ENCODE measurements at places on chromosomes 4 and X.

GRCh38 chrX:154327038-154327820 lies 31.6 kb downstream of the TKTL1 start:
- no peak for DNase-seq

GRCh38 chr4:185139736-185140135 lies 3.3 kb upstream of the SLC25A4 start:
- DNase-seq: no peak

GRCh38 chrX:49264460-49264859 lies at the start of gene FOXP3:
Gene FOXP3 (minus strand): TSS chrX:49264710. CDS start chrX:49258505, 6,205 bp downstream.
- DNase-seq: no peak

DNA sequence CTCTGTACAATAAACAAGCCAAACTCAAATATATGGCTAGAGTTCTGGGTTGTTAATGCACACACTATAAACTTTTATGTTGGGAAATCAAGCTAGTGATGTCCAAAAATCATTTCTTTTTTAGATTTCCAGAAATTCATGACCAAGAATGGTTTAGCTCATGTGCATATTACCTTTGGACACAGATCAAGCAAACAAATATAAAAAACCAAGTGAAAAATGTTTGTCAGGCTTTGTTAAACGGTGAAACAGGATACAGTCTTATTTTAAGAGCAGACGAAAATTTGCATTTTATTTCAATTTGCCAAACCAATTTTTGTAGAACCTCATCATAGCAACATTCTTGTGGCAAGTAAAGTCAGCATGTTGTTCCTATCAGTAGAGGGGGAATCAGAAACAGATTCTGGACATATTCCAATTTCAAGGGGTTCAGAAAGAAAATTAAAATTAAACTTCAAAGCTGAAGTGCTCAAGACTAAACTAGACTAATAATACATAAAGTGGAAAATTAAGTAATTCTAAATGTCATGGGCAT lies 413.6 kb downstream of the TRIML1 start:
- no peak for DNase-seq

- DNase-seq: no peak
Measured at GRCh38 chr4:33959519-33959918, 2284.8 kb downstream of the ARAP2 start.

DNA sequence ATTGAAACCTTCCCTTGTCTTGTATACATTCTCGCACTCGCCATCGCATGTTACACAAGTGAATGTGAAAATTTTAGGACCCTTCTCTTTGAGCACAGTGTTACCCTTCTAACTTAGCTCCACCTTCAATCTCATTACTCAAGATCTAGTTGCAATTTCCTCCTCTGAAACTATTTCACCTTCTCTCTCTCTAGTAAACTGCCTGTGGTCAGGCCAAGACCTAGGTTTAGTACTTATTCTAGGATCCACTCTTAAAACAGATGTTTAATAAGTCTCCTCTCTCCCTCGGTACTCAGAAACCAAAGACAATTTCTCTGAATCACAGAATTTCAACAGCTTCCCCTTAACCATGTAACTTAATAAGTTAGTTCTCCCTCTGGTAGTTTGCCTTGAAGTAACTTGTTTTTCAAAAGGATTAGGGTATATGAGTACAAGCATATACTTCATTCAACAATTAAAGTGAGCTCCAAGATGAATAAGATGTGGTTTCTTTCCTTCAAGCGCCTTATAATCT lies 156.0 kb downstream of the SH3KBP1 start:
- no peak for DNase-seq

GRCh38 chr4:97496298-97496873 lies 646.9 kb downstream of the STPG2 start:
- DNase-seq: peak; percentile 8

DNA sequence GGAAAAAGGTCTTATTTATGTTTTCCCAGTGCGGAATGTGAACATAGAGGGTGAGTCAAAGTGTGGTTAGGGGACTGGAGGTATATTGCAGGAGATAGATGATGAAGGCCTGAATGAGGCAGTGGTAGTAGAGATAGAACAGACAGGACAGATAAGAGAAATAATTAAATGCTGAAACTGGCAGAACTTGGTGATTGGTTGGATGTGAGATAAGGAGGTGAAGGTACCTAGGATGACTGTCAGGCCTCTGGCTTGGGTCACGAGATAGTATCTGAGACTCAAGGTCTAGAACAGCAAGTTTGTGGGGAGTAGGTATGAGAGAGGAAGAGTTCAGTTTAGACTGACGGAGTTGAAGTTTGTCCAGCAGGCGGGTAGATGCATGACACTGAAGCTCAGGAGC lies 3.5 kb downstream of the MND1 start:
- no peak for DNase-seq

- no peak for DNase-seq
Measured at GRCh38 chr4:13523105-13523477, 21.2 kb downstream of the NKX3-2 start.

- DNase-seq: no peak
Measured at GRCh38 chr4:139528377-139529005, 27.5 kb downstream of the SETD7 start.

GRCh38 chr4:154417373-154417673 lies 74.3 kb downstream of the DCHS2 start:
- DNase-seq: no peak

- no peak for DNase-seq
Measured at GRCh38 chr4:93480452-93480851, 348.1 kb upstream of the ATOH1 start.

GRCh38 chrX:45063319-45064095 lies 137.2 kb downstream of the DIPK2B start:
- DNase-seq: no peak

- DNase-seq: no peak
Measured at GRCh38 chrX:49270249-49270921, 792 bp downstream of the PPP1R3F start.

- DNase-seq: no peak
Measured at GRCh38 chrX:6024204-6024603, 204.5 kb downstream of the NLGN4X start.

GRCh38 chr4:147477439-147477838 lies 3.5 kb upstream of the EDNRA start:
- DNase-seq: no peak

DNA sequence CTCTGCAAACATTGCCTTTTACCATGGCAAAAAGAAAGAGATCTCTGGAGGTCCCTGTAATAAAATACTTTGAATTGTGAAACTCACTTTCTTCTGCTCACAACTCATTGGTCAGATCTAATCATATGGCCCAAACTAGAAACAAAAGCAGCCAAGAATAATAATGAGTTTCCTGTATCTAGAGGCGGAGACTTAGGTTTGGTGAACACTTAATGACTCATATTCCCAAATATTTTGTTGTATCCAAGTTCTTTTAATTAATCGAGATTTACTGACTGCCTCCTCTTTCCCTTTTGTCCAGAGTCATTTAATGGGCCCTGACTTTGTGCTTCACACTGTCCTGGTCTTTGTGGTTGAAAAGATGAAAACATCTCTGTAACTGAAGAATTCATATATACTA lies 190.6 kb downstream of the CCSER1 start:
- no peak for DNase-seq

- DNase-seq: no peak
Measured at GRCh38 chr4:48557478-48557877, 67.4 kb downstream of the ZAR1 start.

DNA sequence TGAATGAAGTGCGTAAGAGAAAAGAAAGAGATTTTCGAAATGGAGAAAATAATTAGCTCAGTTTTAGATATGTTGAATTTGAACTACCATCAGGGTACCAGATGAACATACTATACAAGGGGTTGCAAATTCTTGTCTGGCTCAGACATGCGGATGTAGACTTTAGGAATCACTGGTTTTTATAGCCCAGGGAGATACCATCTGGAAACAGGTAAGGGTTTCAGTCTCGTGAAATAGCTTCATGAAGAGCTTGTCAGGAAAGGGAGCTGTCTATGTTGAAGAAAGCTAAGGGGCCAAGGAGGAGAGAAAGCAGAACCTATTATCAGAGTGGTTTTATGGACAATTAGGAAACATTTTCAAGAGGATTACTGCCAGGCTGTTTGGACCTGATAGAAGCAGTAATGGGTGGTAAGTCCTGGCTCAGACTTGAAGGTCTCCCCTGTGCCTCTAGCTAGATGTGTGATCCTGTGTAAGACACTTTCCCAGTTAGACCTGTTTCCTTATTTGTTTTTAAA lies 6.7 kb downstream of the RAB9A start:
- DNase-seq: no peak

GRCh38 chrX:44903830-44904530 lies 31.0 kb downstream of the KDM6A start:
- DNase-seq: no peak

- no peak for DNase-seq
Measured at GRCh38 chr4:115042496-115042895, 70.9 kb downstream of the NDST4 start.

DNA sequence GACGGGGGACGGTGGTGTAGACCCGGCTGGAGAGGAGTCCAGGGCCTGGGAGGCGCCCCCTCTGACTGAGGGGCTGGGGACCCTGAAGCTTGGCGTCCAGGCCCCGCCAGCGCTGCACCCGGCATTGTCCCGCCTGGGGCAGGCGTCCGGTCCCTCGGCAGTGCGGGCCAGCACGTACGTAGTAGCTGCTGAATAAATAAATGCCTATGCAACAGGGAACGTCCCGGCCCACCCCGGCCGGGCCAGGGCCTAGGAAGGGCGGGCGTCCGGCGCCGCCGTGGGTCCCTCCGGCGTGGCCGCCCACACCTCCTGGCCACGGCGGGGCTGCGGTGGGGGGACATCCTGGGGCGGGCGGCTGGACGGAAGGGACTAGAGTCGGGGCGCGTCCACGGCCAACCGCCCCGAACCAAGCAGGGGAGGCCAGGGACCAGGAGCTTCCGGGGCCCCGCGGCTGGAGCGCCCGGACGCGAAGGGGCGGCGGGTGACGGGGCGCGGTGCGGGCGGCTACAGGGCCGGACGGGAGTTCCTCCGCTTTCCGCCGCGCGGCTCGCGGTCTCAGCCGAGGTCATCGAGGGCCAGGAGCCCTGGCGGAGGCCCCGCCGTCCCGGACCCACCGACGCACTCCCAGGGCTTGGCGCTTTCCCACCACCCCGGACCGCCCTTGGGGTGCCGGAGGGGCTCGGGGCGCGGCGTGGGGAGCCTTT lies 886 bp upstream of the WWC2 start:
- no peak for DNase-seq

GRCh38 chrX:106874075-106874474 lies 29.1 kb downstream of the RIPPLY1 start:
- DNase-seq: no peak

GRCh38 chr4:151804821-151805220 lies 44.0 kb upstream of the GATB start:
- DNase-seq: no peak

DNA sequence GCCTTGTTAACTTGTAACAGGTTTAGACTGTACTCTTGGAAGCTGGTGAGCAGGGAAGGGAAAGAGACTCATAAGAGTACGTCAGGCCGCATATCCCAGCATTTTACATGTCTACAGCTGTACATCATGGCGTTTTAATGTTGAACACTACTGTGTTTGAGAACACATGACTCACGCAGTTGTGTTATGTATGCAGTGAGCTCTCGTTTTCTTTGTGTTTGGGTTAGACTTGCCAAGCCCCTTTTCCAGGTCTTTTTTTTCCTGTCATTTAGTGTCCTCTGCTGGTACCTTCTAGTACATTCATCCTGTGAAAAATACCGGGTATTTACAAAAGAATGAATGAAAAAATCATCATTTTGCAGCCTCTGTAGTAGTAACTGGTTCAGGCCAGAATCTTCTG lies 35.3 kb downstream of the SMS start:
- DNase-seq: no peak

DNA sequence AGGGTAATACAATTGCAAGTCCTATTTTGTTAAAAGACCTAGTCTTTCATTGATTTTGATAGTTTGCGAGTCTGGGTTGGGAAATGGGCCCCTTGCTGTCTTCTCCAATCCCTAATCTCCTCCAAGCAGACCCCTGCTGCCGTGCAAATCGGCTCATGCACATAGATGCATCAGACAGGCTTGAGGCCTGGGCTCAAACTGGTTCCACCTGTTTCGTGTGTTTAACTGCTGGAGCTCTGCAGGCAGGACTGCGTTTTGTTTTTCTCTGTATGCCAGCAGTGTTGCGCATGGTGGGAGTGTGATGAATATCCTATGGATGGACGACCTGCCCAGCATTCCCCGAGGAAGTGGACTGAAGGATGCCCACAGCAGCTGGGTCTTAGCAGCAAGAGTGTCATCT lies 133.9 kb downstream of the PDGFRA start:
- no peak for DNase-seq

GRCh38 chr4:184313702-184314659 lies 96.3 kb upstream of the ENPP6 start:
- no peak for DNase-seq

GRCh38 chr4:115154826-115155225 lies 41.4 kb upstream of the NDST4 start:
- no peak for DNase-seq

GRCh38 chr4:102560115-102560514 lies 59.0 kb downstream of the NFKB1 start:
- no peak for DNase-seq

DNA sequence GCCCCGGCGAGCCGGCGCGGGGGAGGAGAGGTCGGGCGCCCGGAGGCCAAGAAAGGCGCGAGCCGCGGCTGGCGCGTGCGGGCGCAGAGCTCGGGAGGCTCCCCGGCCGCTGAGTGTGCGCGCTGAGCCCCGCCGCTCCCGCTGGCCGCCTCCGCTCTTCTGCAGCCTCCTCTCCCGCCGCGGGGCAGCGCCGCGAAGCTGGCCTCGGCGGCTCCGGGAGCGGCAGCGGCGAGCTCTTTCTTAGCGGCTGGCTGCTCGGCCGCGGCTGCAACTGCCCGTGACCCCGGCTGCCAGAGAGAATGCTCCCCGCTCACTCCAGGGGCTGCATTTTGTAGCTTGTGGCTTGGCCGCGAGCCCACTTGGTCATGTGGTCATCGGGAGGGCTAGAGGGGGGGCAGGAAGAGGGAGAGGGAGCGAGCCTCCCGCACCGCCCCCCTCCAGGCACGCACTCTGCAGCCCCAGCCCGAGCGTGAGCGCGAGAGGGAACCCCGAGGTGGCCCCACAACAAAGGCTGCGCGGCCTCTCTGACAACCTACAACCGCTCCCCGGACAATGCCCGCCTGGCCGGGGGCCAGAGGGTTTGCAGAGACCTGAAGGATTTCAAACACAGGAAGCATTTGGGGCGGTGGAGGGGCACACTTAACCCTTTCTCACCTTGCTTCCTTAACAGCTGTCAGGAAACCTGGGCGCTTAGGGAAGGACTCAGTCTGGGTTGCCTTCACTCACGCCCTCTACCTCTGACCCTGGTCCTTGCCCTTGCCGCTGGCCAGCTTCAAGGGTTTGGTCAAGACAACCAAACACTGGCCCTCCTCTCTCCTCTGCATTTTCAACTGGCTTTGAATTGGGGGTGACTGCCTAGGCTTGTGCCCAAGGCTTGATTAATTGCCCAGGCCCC lies at the start of gene APLN:
TSS of gene APLN (minus strand) at position 305 of the 895 bp plus-strand sequence. CDS start 326 bp downstream, outside the sequence.
- DNase-seq: peak; percentile 73

- no peak for DNase-seq
Measured at GRCh38 chr4:162010362-162010761, 153.4 kb downstream of the FSTL5 start.

- DNase-seq: no peak
Measured at GRCh38 chrX:150227321-150227860, 135.7 kb upstream of the MAMLD1 start.

DNA sequence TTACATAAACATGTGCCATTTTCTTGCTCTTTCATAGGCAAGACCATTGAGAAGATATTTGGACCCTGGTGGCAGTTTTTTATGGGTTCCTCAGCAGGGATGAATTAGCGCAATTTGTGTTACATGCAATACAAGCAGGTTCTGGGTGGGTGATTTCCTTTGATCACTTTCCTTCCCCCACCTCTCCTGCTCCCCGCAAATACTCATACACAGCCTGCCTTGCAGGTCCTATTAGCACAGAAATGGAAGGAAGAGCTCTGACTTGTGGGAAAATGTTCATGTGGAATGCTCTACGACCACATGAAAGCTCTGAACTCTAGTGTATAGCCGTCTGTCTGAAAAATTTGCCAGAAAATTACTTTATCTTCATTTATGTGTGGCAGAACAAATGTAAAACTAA lies 361.0 kb upstream of the FAT1 start:
- no peak for DNase-seq

All from midbrain (tissue), 1 donor.